ENCODE measurements at places on chromosomes 4 and X. TPM values are rescaled to one million over a fixed set of nuclear protein-coding genes. Genes with fewer than 3 reads are reported as not detected.

GRCh38 chr4:145709843-145710242 lies 29.9 kb downstream of the C4orf51 start:
- DNase-seq: no peak

DNA sequence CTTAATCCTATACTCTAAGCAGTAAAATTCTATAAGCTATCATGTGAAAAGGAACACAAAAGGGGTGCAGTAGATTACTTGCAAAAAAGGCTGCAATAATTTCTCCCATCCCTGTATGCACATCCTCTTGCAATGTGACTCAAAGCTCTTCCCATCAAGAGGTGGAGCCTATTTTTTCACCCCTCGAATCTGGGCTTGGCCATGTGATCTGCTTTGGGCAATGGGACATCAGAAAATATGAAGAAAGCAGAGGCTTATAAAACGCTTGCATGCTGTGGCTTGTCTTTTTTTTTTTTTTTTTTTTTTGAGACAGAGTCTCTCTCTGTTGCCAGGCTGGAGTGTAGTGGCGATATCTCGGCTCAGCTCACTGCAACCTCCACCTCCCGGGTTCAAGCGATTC lies 33.0 kb downstream of the GEMIN8 start:
- no peak for DNase-seq

The SLC9B1 gene
- 1.4 TPM for total RNA-seq

The ASB12 gene
- 0.60 TPM for total RNA-seq

The MFAP3L gene
- 31.3 TPM for total RNA-seq

Data from WTC11 (cell line).